ENCODE measurements at places on chromosomes 12 and 14.

DNA sequence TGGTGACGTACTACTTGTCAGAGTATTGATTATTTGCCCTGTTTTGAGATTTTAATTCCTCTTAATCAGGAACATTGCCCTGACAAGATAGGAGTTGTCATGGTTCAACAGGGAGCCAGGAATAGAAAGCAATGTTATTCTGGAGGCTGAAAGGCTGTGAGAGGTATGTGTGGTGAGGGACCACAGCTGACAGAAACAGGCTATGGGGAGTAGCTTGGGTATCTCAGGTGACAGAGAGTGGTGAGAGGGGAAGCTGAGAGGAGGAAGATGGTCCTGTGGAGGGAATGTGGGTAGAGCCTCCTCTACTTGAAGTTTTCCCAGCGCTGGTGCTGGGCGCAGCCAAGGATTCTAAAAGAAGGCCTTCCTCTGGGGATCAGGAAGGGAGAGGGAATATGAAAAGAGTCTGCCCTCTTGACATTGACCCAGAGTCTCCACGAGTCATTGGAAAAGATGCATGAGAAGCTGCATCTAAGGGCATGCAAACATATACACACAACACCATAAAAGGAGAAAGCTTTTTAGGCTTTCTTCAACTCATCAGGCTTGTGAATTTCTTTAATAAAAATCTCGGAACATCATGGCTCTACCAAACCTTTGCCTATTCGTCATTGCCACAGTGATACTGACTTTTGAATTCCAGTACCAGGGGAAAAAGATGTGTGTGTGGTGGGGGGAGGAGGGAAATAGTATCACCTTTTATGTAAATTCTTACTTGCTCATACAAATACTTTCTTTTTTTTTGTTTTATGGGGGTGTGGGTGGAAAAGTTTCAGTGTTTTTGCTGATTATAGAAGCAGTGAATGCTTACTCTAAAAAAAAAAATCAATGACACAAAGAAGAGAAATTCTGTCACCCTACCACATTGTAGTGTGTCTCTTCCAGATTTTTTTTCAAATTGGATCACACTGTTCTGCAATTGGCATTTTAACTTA is 39.9 kb upstream of the DHRS7 start:
- DNase-seq: no peak

- DNase-seq: no peak
These were observed 41.7 kb upstream of the RIN3 start for GRCh38 chr14:92471919-92472318.

- no peak for DNase-seq
These were observed 78.2 kb upstream of the GTF2A1 start for GRCh38 chr14:81298911-81299310.

GRCh38 chr12:63151623-63152320 is 771 bp upstream of the AVPR1A start:
- DNase-seq: peak; percentile 68

DNA sequence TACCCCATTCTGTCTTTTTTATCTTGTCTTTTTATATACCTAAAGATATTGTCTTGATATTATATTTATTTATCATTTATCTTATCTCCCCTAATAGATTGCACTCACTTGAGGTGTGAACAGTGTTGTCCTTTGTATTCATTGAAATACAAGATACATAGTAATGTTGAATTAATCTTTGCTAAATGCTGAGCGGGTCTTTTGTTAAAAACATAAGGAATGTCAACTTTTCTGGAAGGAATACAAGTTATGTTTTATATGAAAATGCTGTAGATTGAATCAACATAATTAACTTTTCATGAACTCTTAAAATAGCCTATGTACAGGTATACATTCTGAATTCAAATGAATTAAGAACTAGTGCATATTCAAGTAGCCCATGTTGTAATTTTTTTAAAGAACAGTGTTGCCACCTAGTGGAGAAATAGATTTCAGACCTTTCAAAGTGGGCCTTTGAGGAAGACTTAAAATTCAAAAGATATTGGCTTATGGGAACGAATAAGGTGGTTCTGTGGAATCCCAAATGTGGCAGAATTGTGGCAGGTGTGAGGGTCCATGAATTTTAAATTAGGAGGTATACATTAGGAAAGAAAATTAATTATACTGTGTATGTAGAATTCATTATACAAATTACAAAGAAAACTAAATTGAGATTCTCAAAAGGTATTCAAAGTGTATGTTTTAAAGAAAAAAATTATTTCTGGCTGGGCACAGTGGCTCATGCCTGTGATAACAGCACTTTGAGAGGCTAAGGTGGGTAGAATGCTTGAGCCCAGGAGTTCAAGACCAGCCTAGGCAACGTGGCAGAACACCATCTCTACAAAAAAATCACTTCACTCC is 19.1 kb downstream of the BBOF1 start:
- peak; percentile 77 for DNase-seq

GRCh38 chr12:13843841-13844240 is 137.6 kb downstream of the GRIN2B start:
- no peak for DNase-seq

- DNase-seq: peak; percentile 91
These were observed 4.9 kb upstream of the MTA1 start for GRCh38 chr14:105414456-105415371.

DNA sequence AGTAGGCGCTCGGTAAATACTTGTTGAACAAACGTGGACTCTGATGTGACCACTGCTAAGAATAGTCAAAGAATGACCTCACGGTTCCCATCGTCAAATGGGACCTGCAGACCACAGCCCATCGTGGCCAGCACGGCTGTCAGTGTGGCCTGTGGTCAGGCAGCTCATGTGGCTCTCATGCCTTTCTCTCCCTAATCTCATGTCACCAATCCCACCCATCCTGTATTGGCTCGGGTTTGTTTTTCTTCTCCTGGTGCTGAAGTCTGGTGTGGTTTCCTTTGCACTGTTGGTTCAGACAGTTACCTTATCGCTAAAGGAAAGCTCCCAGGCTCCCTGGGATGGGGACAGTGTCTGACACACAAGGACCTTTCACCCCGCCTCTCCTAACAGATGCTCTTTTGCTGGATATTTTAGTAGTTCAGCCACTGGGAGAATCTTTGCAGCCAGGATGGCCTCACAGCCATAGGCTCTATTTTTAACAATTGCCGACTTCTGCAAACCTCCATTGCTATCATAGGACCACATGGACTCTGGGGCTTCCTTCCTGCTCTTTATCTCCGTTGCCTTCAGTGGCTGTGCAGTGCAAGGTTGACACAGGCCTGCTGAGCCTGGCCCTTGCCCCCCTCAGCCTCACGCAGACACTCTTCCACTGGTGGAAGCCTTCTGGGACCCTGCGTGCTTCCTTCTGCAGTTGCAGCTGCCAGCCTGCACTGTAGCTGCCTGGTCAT is 293.1 kb upstream of the FKBP4 start:
- DNase-seq: no peak

GRCh38 chr14:78950649-78951048 is 780.5 kb downstream of the NRXN3 start:
- no peak for DNase-seq

DNA sequence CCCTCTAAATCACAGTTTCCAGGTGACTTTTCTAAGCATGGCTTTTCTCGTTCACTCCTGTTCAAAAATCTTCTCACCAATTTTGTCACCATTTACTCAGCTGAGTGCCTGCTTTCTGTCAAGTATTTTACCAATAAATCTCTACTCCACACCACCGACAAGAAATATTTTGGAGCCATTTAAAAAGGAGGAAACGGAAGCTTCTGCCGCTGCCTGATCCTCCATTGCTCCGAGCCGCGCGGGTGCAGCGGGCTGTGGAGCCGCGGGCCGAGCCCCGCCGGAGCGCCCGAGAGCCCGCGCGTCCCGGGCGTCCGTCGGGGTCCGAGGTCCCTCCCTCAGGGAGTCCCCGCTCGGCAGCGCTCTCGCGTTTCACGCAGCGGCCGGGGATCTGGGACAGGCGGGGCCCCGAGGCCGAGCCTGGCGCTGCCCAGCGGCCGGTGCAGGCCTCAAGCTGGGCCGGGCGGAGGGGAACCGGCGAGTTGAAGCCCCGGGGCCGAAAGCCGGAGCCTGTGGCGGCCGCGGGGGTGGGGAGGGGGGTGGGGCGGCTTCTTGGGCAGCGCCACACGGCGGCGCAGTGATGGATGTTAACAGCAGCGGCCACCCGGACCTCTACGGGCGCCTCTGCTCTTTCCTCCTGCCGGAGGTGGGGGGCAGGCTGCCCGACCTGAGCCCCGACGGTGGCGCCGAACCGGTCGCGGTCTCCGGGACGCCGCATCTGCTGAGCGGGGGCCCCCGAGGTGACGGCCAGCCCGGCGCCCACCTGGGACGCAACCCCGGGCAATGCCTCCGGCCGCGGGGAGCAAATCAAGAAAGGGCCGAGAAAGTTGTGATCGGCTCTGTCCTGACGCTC is 1.1 kb upstream of the HEBP1 start:
- peak; percentile 84 for DNase-seq

DNA sequence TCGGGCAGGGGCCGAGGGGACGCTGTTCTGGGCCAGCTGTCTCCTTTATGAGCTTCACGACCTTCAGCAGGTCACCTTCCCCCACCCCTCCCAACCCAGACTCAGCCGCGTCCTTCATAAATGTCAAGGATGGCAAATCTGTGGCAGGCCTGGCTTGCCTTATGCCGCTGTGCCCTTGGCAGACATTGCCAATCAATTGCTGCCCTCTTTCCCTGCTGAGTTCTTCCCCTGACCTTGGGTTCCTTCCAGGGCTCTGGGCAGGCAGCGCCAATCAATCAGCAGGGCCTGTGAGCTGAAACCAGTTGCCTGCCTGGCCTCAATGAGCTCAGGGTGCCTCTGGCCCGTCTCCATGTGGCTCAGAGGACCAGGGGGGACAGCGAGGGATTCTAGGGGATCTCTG is 7.7 kb downstream of the FAM222A start:
- no peak for DNase-seq

DNA sequence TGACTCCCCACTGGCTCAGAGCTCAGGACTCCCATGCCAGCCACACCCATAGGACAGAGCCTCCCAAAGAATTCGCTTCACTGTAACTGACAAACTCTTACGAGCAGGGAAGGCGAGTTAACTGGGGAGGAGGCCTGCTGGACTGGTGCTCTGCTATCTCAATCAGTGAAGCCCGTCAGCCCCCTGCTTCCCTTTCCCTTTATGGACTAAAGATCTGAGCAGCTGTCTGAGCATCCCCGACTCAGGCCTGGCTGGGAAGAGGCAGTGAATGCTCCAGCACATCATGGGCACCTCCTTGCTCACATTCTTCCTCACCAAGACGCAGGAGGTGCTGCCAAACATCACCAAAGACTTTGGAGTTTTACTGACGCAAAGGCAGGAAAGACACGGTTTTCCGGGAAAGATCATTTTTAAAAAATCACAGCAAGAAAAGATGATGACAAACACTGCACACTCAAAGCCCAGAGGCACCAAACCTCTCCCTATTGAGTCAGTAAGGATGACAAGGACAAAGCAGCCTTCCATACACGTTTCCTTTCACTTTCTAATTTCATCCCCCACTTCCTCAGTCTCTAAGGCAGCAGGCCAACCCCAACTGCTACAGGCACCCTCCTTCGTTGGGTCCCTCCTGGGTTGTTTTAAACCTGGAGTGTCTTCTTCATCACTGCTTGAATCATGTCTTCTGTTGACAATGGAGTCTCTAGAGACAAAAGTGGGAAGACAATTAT is 45.0 kb upstream of the P2RX7 start:
- DNase-seq: peak; percentile 65

DNA sequence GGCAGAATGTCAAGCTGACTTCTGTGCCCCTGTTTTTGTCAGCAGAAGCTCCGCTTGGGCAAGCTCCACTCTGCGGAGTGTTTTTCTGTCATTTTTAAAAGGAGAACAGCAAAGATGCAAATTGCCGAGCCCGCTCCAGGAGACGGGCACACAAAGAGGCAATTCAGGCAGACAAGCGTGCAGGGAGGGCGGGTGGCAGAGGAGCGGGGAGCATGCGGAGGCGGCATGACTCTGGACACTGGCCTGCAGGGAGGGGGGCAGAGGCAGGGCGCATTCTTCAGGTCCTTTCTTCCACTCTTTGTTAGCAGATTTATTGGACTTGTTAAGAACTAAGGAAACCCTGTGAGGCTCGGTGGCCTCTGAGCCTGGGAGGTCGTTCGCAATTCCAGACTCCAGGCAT is 187.3 kb upstream of the RMST start:
- no peak for DNase-seq

DNA sequence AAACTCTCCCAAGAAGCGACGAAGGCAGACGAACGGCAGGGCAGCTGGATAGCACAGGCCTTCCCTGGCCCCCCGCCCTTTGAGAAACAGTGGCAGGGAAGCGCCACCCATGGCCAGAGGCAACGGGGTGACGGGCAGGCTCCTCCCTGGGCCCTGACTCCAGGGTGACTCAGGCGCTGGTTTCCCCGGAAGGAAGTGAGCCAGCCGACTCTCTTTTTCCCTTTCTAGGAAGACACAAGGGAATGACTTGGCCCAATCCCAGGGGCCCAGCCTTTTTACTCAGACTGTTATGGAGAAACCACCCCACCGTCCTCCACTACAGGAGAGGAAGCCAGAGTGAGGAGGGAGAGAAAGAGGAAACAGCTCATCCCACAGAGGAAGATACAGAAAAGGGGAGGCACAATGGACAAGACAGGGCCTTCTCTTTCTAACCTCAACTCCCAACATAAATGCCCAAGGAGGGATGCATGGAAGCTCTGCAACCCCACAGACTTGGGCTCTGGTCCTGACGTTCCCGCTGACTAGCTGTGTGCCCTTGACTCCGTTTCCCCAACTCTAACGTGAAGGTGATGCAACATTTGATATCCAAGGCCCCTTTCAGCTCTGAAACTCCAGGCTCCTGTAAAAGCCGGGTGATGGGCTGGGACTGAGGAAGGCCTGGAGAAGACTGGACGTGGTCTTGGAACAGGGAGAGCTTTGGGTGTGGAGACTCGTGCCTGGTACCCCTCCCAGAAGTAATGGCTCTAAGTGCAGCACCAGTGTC is 27.9 kb downstream of the ACTN1 start:
- DNase-seq: no peak

DNA sequence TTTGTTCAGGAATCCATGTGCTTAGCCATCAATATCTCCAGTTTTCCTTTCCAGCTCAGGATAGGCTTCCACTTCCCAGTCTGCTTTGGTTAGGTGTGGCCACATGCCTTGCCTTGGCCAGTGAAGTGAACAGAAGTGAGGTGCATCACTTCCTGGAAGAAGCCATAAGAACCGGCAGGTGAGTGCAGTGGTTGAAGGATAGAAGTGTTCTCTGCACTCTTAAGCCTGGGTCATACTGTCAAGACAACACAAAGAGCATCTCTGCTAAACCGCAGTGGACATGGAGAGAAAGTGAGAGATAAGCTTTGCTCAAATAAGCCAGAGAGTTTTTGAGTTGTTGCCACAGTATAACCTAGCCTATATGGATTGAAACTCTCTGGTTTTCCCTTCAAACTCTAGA is 11.4 kb downstream of the GNG2 start:
- DNase-seq: peak; percentile 69

All from activated CD4-positive, alpha-beta T cell treated with anti-CD3 and anti-CD28 coated beads, Interleukin-2, amount 10 ng/mL, durations not matched to agents 24 days and 14 days (primary cell).